ENCODE measurements at places on chromosomes 3 and 15. TPM values are rescaled to one million over a fixed set of nuclear protein-coding genes. Genes with fewer than 3 reads are reported as not detected.
A peak's percentile ranks its signal among the peaks of the same experiment; 100 is the strongest.

DNA sequence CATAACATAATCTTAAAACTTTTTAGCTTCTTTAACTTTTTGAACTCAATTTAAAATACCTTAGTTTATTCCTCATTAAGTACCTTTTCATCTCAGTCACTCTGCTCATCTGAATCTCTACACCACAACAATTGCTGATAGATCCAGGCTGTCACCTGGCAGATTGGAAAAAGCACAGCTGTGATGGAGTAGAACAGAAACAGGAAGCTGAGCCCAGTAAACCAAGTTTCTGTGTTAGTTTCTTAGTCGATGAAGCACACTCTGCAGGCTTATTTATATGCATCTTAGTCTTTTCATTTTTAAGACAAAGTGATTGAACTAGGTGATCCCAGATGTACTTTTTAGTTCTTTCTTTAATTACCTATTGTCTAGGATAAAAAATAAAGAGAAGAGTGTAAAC, 1398.0 kb upstream of the ALCAM start:
- no peak for DNase-seq

- DNase-seq: peak; percentile 32
Measured at GRCh38 chr15:39199076-39199475, 381.8 kb upstream of the THBS1 start.

- DNase-seq: peak; percentile 33
Measured at GRCh38 chr15:33215941-33216872, 21.7 kb upstream of the FMN1 start.

DNA sequence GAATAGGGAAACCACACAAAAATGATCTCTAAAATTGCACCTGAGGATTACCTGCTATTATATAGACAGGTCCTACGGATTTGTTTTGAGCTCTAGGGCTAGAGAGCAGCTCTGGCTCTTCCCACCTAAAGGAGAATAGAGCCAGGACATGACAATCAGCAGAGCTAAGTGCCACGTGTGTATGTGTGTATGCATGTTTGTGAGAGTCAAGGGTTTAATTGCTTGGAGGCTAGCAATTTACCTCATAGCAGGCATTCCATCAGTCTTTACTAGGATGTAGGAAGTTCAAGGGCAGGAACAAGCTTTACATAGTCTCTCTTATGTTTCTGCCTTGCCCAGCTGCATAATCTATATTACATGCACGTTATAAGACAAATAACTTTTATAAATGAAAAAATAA, 498.2 kb downstream of the NSUN3 start:
- DNase-seq: no peak

DNA sequence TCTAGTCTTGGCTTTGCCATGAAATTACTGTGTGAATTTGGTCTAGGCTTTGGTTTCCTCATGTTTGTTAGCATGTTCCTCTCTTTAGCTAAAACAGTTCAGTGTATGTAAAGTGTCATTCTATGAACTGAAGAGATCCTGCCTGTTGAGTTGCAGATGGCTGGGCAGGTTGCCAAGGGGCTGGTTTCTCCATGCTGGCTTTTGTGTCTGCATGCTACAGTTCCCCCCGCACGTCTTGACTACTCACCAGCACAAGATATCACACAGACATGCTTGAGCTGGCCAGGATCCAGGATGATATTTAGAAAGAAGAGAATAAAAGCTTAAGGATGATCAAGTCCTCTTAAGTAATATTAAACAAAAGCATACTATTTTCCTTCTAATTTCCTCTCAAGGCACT, 90.2 kb downstream of the CERS3 start:
- DNase-seq: no peak

DNA sequence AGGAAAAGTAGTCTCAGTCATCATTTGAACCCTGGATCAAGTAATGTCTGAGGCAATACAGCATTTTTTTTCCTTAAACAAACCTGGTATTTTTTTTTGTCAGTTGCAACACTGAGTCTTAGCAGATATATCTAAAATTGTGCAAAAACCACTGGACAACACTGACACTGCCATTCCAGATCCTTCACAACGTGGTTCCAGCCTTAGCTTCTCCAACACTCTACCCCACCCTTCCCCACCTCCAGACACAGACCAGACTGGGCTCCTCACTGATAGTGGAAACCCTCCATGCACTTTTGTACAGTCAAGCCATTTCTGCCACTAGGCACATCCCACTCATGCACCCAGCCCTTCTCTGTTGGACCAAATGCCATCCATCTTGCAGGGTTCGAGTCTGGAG, 199.6 kb upstream of the CTNNB1 start:
- DNase-seq: no peak

- no peak for DNase-seq
Measured at GRCh38 chr15:39326306-39326975, 254.4 kb upstream of the THBS1 start.

DNA sequence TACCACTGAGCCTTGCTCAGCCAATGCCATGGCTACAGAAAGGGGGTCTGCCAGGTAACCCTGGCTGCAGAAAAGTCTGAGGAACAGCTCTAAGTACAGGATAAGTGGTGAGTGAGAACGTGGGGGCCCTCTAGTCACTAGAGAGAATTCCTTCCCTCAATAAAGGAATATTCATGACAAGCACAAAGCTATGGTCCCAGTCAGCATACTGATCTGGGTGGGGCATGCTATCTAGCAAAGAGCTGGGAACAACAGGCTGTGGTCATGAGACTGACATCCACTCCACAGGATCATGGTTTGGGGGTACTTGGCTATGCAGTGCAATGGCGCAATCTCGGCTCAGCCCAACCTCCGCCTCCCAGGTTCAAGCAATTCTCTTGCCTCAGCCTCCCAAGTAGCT, 140.4 kb downstream of the MTHFS start:
- DNase-seq: no peak

Gene USP50
- not detected for total RNA-seq

Gene ZPLD1
- 0.12 TPM for total RNA-seq

Gene EPHA3
- total RNA-seq: not detected

Gene NLGN1
- total RNA-seq: 9.1 TPM

Gene SLC6A1
- total RNA-seq: not detected
